ENCODE measurements at places on chromosomes 1 and 21.

DNA sequence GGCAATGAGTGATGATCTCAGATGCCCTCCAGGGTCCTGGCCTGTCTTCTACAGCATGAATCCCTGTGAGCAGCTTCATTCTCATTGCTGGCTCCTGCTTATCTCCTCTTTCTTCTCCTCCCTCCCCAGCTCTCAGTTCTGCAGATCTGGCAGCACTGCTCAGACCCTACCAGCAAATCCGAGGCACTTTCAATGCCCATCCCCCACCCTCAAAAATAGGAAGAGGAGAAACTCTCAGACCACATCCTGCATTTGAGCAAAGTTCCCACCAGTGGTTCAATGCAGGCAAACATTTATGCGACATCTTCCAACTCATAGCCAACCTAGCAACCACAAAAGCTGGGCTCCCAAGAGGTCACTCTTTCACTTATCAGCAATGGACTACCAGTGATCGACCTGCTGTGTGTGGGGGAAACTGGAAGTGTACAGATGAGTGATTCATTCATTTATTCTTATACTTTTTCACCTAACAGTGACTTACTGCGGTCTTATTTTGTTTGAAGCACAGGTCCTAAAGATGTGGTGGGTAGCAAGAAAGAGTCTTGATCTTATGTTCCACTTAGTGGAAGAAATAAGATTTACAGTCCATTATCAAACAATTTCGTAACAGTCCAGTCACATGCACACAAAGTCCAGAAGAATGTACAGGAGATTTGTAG lies 5.8 kb upstream of the CHI3L2 start:
- DNase-seq = peak; percentile 38

DNA sequence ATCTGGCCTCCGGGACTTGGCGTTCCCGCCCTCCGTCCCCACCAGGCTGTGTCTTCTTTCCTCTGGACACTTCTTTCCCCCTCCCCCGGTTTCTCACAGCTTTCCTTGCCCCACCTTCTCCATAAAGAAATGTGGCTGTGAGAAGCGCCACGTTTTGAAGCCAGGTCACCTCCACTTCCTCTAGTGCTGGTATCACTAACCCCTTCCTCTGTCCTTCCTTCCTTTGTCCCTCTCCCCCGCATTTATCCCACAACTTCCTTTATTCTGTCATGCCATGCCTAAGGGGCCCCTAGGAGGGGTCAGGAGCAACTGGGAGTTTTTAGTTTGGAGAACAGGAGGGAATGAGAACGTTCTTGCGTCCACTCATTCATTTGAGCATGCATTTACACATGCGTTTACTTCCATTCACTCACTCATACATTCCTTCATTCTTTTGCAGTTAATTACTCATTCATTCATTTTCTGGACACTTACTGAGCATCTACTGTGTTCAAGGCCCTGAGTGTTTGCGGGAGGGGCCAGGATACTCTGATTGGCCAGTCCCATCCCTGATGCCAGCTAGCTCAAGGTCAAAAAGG lies 5.0 kb upstream of the ACOT11 start:
- DNase-seq = no peak

DNA sequence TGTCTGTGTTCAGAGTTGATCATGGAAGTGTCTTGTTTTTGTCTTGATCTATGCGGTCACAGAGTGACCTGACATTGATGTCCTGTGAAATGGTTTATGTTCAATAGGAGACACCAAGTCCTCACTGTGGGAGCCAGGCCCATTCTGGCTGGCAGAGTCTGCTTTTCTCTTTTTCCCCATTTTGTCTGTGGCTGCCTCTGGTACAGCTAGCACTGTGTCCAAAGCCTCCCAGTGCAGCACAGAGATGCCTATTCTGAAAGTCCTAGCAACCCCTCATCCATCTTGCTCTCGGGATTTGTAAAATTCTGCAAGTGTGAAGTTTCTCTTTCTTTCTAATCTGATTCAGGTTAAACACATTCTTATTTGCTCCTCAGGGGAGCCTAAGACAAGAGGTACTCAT lies 14.3 kb downstream of the TNN start:
- no peak for DNase-seq

DNA sequence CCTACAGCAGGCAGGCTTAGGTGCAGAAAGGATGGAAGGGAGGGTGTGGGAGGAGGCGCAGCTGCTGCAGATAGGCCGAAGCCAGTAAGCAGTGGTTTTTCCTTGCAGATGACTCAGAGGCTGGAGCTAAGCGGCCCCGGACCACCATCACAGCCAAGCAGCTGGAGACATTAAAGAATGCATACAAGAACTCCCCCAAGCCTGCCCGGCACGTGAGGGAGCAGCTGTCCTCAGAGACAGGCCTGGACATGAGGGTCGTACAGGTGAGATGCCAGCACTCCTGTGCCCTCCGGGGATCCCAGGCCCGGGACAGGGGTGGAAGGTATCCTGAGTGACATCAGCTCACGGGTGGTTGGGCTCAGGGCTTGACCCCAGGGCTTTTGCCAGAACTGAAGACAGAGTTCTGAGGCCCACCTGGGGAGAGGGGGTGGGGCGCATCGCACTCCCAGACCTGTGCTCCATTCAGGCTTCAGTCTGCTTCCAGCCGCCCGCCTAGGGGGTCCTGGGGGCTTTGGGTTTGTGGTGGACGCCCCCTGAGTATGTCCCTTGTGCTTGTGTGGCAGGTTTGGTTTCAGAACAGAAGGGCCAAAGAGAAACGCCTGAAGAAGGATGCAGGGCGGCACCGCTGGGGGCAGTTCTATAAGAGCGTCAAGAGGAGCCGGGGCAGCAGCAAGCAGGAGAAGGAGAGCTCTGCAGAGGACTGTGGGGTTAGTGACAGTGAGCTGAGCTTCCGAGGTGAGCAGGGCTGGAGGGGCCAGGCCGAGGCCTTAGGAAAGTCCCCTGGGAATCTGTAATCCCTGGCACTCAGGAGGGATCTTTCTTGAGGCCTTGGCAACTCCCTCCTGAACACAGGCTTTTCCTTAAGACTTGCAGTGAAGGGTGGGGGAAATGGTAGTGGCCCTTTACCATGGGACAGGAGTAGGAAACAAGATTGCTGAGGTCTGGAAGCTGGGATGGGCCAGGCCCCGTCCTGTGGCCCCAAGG lies 41.5 kb downstream of the LHX4 start:
- DNase-seq = no peak

DNA sequence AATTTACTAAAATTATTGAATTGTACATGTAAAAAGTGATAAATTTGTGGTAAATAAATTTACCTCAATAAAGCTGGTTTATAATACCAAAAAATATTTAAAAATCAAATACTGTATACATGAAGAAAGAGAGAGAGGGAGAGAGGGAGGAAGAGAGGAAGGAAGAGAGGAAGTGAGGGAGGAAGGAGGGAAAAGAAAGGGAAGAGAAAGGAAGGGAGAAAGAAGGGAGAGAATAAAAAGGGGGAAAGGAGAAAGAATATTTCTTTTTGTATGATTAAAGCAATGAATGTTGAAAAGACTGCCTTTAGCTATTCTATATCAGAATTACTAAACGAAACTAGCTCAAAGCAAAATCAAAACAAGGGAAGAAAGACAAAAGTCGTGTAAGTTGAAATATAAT lies 150.0 kb downstream of the LRIG2 start:
- DNase-seq = no peak

- DNase-seq = no peak
Measured at GRCh38 chr21:17799414-17800164, 19.6 kb downstream of the C21orf91 start.

DNA sequence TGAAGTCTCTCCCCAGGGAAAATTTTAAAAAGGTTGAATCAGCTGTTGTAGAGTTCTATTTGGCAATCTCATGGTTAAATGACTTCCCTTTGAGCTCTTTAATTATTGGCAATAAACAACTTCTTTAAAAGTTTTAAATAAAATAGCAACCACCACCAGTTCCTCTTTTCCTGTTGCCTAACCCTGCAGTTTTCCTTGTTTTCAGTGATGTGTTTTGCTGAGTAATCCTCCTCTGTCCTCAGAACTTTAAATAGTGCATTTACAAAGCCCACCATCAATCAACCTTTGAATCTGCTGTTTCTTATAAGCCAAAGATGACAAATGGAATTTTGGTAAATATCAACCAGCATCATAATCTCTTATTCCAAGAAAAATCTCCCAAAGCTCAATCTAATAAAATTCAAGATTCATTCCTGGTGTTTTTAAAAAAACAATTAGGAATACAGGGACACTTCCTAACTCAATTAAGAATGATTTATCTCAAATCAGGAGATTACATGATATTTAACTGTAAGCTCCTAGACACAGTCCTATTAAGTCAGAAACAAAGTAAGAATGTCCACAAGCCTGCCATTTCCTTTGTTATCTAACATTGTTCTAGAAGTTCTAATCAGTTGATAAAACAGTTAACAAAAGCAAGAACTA lies 14.8 kb downstream of the AVPR1B start:
- no peak for DNase-seq

DNA sequence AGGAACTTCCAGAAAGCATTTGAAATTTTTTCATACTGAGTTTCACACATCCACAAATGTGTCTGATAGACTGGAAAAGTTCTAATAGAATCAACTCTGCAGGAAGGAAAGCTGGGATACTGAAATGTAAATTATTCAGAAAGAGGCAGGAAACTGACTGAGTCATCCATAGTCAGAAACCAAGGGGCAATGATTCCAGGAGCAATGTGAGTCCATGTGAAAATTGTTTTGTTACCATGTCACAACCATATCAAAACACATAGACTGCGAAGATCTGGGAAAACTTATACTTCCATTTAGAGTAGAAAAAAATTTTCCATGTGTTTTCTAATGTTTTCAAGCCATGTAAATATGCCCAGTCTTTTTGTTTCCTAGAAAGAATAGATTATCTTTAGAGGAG lies 142.3 kb upstream of the TMPRSS15 start:
- no peak for DNase-seq

- no peak for DNase-seq
Measured at GRCh38 chr1:29177022-29177705, 4.5 kb downstream of the SRSF4 start.

DNA sequence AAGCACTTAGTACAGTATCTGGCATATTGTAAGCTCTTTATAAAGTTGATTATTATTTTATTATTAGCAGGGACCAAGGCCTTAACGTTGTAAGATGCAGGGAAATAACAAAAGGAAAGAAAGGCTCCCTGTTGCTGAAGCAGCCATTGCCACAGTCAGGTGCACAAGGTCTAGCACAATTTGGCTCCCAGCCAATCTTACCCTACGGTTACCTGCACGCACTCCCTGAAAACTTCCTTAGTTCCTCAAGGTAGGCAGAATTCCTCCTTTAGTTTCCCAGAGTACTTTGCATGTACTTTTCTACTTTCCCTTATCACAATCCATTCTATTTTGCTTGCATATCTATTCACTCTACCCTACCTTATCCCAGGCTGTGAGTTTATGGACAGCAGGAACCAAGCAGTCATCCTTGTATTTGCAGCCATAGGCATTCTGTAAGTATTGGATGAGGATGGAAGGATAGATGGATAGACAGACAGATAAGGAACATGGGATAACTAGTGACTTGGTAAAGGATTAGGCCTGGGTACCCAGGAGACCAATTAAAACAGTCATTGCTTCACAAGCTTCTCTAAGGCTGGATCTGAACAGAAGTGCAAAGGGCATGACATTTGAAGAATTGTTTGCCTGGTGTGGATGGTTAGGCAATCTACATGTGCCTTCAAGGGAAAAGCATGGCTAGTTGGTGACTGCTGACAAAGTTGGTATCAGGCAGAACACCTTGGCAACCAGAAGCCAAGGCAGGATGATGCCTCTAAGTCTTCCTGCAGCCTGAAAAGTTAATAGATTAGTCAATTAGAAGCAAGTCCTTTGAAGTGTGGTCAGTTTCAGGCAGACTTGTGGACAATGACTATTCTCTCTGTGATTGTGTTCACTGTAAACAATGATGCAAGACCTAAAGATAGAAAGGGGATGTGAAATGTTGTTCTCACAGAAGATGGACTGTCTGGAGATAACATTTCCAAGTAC lies 20.8 kb upstream of the JAK1 start:
- no peak for DNase-seq

DNA sequence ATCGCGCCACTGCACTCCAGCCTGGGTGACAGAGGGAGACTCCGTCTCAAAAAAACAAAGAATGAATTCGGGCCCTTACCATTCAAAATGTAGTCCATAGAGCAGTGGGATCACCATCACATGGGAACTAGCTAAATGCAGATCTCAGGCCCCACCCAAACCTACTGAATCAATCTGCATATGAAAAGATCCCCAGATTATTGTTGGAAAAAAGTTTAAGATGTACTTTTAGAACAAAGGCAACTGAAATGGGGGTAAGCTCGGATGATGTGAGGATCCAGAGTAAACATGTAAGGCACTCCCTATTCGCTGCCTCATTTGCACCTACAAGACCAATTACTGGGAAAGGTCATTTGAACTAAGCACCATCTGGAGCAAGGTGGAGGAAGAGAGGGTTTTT lies 803 bp upstream of the FLAD1 start:
- DNase-seq = no peak

- no peak for DNase-seq
Measured at GRCh38 chr1:90564164-90564563, 152.9 kb downstream of the BARHL2 start.

DNA sequence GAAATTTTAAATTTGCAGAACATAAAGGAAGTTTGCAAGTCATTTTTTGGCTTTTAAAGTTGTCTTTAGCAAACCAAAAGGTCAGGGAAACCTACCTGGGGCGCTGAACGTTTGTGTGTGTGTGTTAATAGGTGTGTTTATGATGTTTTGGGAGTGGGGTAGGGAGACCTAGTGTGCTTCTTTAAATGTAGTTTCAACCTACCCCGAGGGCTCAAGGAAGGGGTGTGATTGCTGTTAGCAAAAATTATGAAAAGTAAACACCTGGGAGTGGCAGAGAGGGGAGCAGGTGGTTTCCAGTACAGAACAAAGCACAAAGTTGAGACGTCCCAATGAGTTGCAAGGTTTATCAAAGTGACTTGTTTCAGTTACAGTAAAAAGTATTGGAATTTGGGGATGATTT lies 58.7 kb upstream of the WDR26 start:
- no peak for DNase-seq

DNA sequence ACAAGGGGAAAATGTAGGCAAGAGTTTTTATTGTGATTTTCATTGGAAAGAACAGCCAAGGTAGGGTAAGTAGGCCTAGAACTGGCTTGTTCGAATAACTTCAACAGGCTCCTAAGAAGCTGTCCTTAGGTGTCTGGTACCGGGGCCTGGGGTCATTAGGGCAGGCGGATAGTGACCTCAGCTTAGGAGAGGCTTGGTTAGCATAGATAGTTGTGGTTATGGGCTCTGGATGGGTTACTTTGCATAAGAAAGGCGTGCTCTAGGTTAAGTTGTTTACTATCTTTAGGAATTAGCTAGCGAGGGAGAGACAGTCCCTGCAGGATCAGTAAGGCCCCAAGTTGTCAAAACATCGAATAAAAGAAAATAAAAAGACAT lies 20.7 kb upstream of the HPCAL4 start:
- DNase-seq = no peak

DNA sequence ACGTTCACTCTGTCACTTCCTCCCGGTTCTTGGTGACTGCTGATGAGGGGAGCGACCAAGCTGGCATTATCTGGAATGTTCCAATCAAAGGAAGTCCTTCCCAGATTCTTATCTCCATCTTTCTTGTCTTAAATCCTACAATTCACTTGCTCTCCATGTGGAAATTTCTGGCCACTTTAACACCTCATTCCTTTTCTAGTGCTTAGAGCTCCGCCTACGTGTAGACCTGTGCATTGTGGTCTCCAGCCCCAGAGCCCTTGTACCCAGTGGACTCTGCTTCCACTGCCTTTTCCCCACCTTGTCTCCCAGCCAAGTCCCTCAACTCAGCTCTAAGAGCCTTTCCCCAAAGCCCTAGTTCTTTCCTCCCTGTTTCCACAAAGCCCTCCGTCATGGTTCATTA lies 12.2 kb upstream of the KLHDC7A start:
- DNase-seq = no peak
